ENCODE measurements at places on chromosomes 12 and 14.

- no peak overlapping the region for H3K4me3 ChIP-seq
- peaks cover 36% of the 10 kb centered on the region for H3K27me3 ChIP-seq
- H3K36me3 ChIP-seq, result peaks cover 2% of the 10 kb centered on the region
- DNase-seq, result no peak
These were observed 7.0 kb downstream of the SERPINA1 start for GRCh38 chr14:94381149-94382030.

DNA sequence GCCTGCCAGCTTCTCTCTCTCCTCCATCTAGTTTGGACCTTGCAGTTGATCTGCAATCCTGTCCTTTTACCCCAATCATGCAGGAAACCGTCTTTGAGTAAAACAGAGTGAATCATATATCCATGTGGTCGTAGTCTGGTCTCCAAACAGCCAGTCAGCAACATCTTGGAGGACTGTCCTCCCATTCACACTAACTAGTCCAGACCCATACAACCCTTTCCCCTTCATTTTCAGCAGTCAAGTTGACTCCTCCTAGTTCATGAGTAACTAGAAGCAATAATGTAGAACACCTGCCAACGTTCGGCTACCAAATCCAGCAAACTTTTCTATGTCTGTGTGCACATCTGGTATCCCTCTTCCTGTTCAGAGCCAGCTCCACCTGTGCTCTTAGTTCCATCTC is 10.8 kb upstream of the BIN2 start:
- no peak overlapping the region for H3K4me3 ChIP-seq
- H3K4me1 ChIP-seq, result peaks cover 25% of the 10 kb centered on the region
- no peak for DNase-seq
- H3K27ac ChIP-seq, result no peak overlapping the region
- H3K27me3 ChIP-seq, result peaks cover 6% of the 10 kb centered on the region

DNA sequence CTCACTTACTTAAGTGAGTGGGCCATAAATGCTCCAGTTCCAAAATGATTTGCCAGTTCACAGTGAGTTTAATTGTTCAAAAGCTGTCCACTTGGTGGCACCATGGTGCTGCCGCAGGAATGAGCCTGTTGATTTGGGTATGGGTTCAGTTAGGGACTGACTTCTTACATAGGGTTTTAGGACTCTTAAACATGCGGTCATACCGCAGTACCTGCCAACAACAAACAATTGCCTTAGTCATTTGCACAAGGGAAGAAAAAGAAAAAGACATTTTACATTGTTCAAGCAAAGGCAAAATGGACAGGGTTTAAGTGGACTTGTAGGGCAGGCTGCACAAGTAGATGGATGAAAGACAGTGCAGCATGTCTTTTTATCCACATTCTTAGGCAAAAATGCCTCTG is 80.0 kb upstream of the DBX2 start:
- H3K27me3 ChIP-seq, result peaks cover 30% of the 10 kb centered on the region
- H3K4me3 ChIP-seq, result no peak overlapping the region
- H3K36me3 ChIP-seq, result peaks cover 3% of the 10 kb centered on the region
- H3K27ac ChIP-seq, result no peak overlapping the region
- no peak for DNase-seq
- H3K4me1 ChIP-seq, result no peaks in the 10 kb centered on the region

DNA sequence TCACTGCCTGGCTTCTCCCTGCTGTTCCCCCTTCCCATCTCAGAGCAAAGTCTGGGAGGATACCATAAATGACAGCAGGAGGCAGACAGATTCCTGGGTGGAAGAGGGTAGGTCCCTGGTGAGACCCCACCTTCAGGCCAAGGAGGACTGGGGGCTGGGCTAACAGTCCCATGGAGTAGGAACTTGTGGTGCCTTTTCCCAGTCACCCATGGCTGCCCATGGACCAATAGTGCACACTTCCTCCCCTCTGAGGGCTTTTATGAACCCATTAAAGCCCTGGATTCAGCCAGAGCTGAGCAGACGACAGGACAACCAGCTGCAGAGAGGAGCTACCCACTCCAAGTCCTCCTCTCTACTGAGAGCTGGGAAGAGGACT is 36.6 kb upstream of the OR5AU1 start:
- peak overlapping the region; percentile 79 for H3K4me3 ChIP-seq
- H3K36me3 ChIP-seq, result no peaks in the 10 kb centered on the region
- peaks cover 5% of the 10 kb centered on the region for H3K4me1 ChIP-seq
- H3K27me3 ChIP-seq, result no peaks in the 10 kb centered on the region

GRCh38 chr14:91911474-91912032 is 35.9 kb downstream of the FBLN5 start:
- peak overlapping the region; percentile 28 for H3K4me3 ChIP-seq
- peaks cover 5% of the 10 kb centered on the region for H3K27me3 ChIP-seq
- no peak for DNase-seq
- peaks cover 3% of the 10 kb centered on the region for H3K36me3 ChIP-seq
- peak overlapping the region; percentile 67 for H3K27ac ChIP-seq
- peaks cover 18% of the 10 kb centered on the region for H3K4me1 ChIP-seq

DNA sequence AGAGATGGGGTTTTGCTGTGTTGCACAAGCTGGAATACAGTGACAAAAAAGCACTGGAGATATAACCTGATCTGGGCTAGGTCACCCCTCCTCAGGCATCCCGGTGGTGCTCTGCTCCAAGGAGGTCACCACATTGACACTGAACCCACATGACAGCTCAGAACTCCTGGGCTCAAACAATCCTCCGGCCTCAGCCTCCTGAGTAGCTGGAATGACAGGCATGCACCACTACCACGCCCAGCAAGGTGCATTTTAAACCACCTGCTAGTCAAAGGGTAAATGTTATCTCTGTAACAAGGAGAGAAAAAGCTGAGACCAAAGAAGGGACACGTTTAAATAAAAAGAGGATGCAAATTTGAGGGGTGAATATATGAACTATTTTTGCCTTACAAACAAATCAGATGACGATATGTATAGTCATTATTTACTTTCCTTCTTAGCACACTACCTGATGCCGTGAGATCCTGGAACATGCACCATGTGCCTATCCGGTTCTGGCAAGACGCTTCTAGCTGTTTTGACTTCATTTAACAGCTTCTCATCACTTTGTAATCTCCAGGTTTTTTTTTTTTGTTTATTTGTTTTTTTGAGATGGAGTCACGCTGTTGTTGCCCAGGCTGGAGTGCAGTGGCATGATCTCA is 135.1 kb downstream of the PPM1H start:
- H3K4me1 ChIP-seq, result no peaks in the 10 kb centered on the region
- H3K27ac ChIP-seq, result peak overlapping the region; percentile 47
- H3K27me3 ChIP-seq, result peaks cover 36% of the 10 kb centered on the region
- H3K4me3 ChIP-seq, result no peak overlapping the region

- H3K27ac ChIP-seq, result no peak overlapping the region
- peaks cover 2% of the 10 kb centered on the region for H3K4me1 ChIP-seq
These were observed 113.5 kb upstream of the VASH1 start for GRCh38 chr14:76647697-76648298.

DNA sequence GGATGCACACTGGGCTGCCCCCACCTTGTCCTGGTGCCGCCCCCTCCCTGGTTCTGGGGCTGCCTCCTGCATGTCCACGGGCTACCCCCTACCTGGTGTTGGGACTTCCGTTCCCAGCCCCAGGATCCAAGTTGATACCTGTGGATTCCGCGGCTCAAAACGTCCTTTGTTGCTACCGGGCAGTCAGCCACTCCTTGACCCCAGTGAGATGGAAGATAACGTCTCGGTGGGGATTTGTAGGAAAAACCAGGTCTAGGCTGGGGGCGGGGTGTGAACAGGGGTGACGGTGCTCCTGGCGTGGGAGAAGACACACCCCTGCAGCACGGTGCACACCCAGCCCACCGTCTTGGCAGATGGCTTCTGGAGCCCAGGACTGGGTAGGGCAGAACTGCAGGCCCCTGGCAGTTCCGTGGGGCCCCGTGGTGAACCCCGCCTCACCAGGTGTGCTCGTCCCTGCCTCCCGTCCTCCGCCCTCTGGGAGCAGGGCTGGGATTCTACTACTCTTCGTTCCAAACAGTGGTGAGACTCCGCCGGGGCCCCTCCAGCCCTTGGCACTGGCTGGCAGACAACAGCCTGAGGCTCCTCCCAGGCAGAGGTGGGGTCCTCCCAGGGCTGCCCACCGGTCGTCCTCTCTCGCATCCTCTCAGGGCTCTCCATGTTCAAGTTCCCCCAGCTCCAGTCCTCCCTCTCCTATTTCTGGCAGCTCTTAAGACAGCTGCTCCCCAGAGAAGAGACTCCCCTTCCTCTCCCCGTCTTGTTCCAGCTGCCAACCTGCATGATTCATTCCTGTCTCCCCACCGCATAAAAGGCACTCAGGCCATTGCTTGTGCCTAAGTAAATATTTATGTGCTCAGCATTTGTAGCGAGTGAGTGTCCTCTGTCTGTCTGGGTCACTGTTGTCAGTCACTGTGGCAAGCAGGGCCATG is 75.5 kb downstream of the FBXL14 start:
- peaks cover 3% of the 10 kb centered on the region for H3K4me1 ChIP-seq
- H3K27ac ChIP-seq, result no peak overlapping the region
- H3K27me3 ChIP-seq, result peaks cover 29% of the 10 kb centered on the region

DNA sequence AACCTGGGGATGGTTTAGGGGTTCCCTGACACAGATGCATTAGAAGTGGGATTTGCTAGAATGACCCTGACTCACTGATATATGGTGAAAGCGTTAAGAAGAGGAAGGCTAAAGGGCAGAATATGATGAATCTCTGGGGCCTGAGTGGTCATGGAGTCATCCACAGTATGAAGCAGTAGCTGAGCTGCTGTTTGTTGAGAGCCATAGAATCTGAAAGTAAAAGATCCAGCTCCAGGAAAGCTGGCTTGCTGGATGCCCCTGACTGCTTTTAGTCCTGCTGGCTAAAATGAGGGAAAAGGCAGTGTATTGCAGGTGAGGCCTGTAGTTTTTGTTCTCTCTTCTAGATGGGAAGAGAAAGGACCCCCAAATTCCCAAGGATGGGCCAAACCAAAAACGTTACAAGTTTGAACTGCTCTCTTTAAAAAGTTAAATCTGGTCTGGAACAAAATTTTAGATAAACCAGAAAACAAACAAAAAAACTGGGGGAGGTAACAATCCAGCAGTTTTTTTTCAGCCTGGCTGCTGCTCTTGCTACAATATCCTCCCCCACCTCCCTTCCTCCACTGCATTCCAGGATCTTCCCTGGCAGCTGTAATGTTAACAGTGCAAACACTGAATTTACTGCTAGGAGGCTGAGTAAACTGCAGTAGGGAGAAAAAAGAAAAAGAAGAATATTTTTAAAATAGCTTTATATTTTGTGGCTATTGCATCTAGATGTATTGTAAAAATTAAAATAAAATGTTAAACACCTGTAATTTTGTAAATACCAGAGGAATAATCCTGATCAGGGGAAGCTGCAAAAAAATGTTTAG is 16.5 kb downstream of the SEL1L start:
- no peak overlapping the region for H3K4me3 ChIP-seq
- no peaks in the 10 kb centered on the region for H3K27me3 ChIP-seq
- peaks cover 19% of the 10 kb centered on the region for H3K4me1 ChIP-seq

DNA sequence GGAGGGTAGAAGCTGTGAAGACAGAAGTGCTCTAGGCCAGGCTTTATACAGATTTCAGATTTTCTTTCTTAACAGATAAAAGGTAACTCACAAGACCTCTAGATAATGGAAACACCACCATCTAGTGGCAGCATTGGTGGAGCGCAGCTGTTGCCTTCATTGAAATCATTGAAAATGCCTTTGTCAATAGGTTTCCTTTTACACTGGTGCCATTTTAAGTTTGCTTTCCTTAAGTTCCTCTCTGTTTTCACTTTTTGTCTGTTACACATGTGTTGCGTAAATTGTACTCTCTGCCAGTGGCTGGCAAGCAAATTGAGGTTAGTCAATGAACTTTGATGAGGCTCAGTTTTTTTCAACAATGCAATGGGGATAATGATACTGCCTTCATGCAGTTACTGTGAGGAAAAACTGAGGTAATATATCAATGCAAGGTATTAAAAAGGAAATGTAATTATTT is 31.1 kb downstream of the ALDH1L2 start:
- peak; percentile 65 for DNase-seq
- no peaks in the 10 kb centered on the region for H3K27me3 ChIP-seq
- H3K4me3 ChIP-seq, result no peak overlapping the region
- H3K36me3 ChIP-seq, result peaks cover 2% of the 10 kb centered on the region

DNA sequence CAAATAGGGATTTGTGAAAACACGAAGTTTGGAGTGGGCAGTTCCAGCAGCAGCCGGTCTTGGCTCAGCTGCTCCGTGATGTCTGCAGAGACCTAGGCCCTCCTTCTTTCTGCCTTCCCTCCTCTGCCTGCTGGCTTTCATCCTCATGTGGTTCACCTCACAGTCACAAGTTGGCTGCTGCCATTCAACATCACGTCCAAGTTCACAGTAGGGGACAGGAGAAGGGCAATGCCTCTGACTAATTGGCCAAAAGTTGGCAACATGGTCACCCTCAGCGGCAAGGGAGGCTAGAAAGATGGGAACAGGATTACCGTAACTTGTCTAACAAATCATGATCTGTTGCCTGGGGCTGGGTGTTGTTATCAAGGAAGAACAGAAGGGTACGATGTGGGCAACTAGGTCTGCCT is 7.8 kb upstream of the CACNA2D4 start:
- H3K36me3 ChIP-seq, result peaks cover 2% of the 10 kb centered on the region
- no peak overlapping the region for H3K27ac ChIP-seq
- H3K4me3 ChIP-seq, result no peak overlapping the region
- peaks cover 22% of the 10 kb centered on the region for H3K4me1 ChIP-seq
- H3K27me3 ChIP-seq, result peaks cover 15% of the 10 kb centered on the region
- DNase-seq, result peak; percentile 6

GRCh38 chr12:109612975-109613502 is 39.4 kb downstream of the MVK start:
- peaks cover 60% of the 10 kb centered on the region for H3K27me3 ChIP-seq
- H3K4me1 ChIP-seq, result peaks cover 7% of the 10 kb centered on the region
- H3K4me3 ChIP-seq, result no peak overlapping the region
- DNase-seq, result no peak
- no peak overlapping the region for H3K27ac ChIP-seq

DNA sequence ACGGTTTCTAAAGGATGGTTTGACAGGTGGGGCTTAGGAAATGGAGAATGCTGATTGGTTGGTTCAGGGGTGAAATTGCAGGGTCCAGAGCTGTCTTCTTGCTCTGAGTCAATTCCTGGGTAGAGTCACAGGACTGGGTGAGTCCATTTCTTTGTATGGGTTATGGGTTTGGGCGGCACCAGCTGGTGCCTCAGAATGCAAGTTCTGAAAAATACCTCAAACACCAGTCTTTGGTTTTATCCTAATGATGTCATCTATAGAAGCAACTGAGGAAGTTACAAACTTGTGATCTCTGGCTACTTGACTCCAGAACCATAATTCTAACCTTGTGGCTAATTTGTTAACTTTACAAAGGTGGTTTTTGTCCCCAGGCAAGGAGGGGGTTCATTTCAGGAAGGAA is 47.6 kb upstream of the EIF5 start:
- H3K36me3 ChIP-seq, result no peaks in the 10 kb centered on the region
- no peak overlapping the region for H3K4me3 ChIP-seq
- H3K27me3 ChIP-seq, result peaks cover 81% of the 10 kb centered on the region

GRCh38 chr14:78141590-78141989 is 28.6 kb upstream of the NRXN3 start:
- H3K4me1 ChIP-seq, result no peaks in the 10 kb centered on the region
- H3K4me3 ChIP-seq, result no peak overlapping the region
- no peaks in the 10 kb centered on the region for H3K36me3 ChIP-seq
- H3K27ac ChIP-seq, result no peak overlapping the region
- peaks cover 23% of the 10 kb centered on the region for H3K27me3 ChIP-seq

GRCh38 chr12:2483713-2484112 is 311.1 kb upstream of the FKBP4 start:
- peaks cover 2% of the 10 kb centered on the region for H3K4me1 ChIP-seq
- no peak for DNase-seq
- no peak overlapping the region for H3K27ac ChIP-seq

Data from T-helper 17 cell (primary cell).